ENCODE measurements at places on chromosomes 4 and X. TPM values are rescaled to one million over a fixed set of nuclear protein-coding genes. Genes with fewer than 3 reads are reported as not detected.

The RAB33B gene
- total RNA-seq = 12.2 TPM

The GC gene
- total RNA-seq = not detected

The SUPT20HL1 gene
- not detected for total RNA-seq

The COX7B2 gene
- not detected for total RNA-seq

The MND1 gene
- 15.5 TPM for total RNA-seq

The PIM2 gene
- 5.0 TPM for total RNA-seq

The TMPRSS11F gene
- not detected for total RNA-seq

The RASSF6 gene
- not detected for total RNA-seq

The SHROOM2 gene
- total RNA-seq = not detected
